Activated gamma-delta T cell treated with anti-CD3 and anti-CD28 coated beads, Interleukin-2, amount 50 U/mL, for 16 hours (primary cell): ENCODE measurements at places on chromosomes 5 and 9.

- no peak for DNase-seq
Observed at GRCh38 chr5:31671339-31671741, 32.4 kb downstream of the PDZD2 start.

DNA sequence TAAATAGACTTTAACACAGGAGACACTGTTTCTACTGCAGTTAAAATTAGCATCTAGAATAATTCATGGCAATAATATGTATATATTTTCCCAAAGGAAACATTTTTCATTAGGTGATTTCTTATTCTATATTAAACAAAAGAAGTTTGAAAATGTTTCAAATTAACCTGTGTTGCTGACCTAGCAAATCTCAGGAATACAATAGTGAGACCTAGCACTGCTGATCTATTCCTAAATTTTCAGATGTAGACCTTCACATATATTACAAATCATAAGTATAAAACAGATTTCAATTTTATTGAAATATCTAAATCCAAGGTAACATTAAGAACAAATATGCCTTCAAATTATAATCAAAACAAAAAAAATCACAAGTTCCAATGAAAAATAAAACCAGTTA lies 15.1 kb downstream of the LMBRD2 start:
- no peak for DNase-seq

DNA sequence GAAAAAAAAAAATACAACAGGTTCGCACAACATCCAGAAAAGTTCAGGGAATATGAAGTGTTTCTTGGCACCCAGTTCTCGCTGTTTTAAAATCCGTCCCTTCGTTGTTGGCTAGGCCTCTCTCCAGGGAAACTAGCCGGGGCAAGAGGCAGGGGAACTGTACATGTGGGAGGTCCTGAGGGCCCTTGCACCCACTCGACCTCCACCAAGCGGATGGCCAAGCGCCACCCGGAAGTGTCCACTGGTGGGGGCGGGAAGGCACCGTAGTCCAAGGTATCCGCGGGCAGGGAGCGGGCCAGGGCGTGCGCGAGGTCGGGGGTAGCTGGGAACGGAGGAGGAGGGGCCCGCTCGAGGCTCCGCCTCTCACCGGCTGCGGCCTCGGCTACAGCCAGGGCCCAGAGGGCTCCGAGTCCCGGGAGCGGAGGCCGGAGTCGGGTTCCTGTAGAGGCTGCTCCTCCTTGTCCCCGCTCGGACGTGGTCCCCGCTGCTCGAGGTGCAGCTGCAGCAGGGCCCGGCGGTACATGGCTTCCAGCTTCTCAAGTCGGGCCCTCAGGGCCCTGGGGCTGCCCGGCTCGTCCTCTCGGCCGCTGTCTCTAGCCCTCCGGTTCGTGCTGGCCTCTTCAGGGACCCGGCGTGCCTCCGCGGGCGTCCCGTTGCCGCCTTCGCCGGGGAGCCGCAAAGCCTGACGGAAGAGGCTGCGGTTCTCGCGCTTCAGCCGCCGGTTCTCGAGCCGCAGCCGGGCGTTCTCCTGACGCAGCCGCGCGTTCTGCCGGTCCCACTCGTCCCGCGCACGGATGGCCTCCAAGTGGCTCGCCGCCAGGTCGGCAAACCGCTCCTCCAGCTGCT lies 720 bp downstream of the TUSC1 start:
- DNase-seq, result no peak

GRCh38 chr5:138844812-138845513 lies 30.2 kb downstream of the LRRTM2 start:
- no peak for DNase-seq

DNA sequence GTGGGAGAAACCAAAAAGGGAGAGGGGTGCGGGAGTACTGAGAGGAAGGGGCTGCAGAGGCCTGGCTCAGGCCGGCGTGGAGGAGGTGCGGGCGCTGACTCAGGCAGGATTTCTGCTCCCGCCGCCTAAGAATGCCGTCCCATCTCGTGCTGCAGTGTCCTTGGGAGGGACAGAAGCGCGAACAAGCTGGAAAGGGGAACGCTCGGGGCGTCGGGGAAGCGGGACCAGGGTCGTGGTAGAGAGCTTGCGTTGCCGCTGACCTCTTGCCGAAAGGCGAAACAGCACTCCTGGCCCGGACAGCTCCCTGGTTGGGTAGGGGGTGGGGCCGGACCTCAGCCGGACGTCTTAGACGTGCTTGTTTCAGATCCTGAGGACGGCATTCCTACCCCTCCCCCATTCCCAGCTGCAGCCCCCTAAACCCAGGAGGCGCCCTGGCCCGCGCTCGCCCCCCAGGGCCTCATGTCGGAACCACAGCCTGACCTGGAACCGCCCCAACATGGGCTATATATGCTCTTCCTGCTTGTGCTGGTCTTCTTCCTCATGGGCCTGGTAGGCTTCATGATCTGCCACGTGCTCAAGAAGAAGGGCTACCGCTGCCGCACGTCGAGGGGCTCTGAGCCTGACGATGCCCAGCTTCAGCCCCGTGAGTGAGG lies 1.1 kb downstream of the RELL2 start:
- DNase-seq, result peak; percentile 43

- DNase-seq, result no peak
Observed at GRCh38 chr5:58357799-58358500, 101.9 kb downstream of the PLK2 start.

- no peak for DNase-seq
Observed at GRCh38 chr5:1292139-1292538, 2.7 kb downstream of the TERT start.
